ENCODE measurements at places on chromosomes 5 and 9.

DNA sequence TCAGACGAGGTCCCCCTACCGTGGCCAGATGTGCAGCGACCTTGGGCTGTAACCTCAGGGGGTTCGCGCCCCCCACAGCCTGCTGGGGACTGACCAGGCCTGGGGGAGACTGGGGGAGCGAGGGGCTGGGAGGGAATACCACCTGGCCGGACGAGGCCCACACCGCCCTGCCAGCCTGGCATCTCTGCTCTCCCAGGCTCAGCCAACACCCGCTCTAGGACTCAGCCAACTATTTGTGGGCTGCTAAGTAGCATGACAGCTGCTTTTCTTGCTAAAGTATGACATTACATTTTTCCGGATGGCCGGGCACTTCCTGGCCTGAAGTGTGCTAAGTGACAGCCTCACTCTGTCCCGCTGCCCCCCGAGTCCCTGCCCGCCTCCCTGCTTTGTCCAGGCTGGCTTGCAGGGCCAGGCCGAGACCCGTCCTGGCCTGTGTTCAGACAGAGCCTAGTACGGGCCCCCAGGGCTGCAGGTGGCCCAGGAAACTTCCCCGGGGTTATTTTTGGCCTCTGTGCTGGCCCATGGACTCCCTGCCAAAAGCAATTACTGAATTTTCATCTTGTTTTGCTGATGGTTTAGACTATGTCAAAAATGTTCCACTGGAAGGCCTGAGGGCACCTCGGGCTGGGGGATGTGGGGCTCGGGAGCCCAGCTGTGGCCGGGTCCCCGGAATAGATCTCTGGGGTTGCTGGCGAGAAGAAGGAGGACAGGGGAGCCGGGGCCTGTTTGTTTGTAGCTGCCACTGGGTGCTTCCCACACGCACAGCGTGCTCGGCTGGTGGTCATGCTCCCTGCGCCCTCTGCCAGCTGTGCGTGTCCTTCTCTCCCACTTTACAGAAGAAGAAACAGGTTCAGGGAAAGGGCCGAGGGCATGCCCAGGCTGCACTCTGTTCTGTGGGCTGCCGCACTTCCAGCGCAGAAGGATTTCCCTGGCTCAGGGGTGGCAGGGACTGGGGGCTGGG, 13.4 kb upstream of the SLC2A6 start:
- peak; percentile 45 for DNase-seq

DNA sequence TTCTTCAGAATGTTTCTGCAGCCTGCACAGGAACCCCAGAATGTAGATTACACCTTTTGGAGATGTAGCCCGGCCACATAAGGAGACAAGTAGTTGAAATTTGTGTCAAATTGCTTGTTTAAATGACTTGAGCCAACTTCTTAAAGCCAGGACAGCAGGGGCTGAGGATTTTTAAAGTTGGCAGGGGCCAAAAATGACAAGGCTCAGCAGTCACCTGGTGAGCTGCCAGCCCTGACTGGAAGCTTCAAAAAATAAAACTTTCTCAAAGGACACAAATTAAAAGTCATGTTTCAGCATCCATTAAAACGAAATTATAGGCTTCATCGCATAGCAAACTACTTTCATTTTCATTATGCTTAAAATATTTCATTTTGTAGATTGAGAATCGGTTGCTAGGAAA, 340.3 kb upstream of the WWC1 start:
- no peak for DNase-seq

DNA sequence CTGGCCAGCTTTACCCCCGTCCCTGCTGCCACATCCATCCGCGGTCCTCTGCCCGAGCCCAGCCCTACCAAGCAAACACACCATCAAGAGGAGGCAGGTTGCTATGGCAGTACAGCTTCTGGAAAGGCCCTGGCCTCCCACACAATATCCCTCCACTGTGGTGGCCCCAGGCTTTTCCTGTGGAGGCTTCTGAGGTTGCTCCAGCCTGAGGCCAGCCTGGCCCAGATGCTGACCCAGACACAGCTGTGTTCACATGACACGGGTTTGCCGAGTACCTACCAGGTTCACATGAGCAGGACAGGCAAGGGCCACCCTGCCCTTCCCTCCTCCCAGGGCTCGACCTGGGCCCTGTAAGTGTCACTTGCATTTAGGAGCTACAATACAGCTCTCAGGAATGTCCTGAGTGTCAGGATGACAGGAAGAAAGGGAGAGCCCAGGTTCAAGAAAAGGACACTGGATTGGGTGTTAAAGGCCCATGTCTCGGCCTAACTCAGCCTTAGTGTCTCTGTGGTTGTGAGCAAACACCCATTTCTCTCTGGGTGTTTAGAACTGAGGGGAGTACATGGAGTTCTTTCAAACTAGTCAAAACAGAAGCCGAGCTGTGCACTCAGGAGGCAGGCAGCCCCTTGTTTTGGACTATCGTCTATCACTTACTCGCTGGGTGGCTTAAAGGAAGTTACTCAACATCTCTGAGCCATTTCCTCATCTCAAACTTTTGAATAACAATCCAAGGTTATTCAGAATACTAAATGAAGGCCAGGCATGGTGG, 40.2 kb downstream of the NAIF1 start:
- DNase-seq = no peak

DNA sequence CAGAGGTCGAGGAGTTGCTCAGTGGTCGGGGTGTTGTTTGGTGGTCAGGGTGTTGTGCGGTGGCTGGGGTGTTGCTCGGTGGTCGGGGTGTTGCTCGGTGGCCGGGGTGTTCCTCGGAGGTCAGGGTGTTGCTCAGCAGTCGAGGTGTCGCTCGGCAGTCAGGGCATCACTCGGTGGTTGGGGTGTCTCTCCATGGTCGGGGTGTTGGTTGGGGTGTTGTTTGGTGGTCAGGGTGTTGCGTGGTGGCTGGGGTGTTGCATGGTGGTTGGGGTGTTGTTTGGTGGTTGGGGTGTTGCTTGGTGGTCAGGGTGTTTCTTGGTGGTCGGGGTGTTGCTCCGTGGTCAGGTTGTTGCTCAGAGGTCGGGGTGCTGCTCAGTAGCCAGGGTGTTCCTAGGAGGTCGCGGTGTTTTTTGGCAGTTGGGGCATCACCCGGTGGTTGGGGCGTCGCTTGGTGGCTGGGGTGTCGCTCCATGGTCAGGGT, 11.0 kb upstream of the GPSM1 start:
- DNase-seq = no peak

- no peak for DNase-seq
These were observed 52.9 kb downstream of the ZNF462 start for GRCh38 chr9:106915851-106916250.

GRCh38 chr5:134555890-134556311, 30.4 kb downstream of the JADE2 start:
- peak; percentile 93 for DNase-seq

- DNase-seq = no peak
These were observed 79.6 kb downstream of the CYFIP2 start for GRCh38 chr5:157345485-157345884.

GRCh38 chr5:45261125-45261524, 435.1 kb downstream of the HCN1 start:
- DNase-seq = no peak

DNA sequence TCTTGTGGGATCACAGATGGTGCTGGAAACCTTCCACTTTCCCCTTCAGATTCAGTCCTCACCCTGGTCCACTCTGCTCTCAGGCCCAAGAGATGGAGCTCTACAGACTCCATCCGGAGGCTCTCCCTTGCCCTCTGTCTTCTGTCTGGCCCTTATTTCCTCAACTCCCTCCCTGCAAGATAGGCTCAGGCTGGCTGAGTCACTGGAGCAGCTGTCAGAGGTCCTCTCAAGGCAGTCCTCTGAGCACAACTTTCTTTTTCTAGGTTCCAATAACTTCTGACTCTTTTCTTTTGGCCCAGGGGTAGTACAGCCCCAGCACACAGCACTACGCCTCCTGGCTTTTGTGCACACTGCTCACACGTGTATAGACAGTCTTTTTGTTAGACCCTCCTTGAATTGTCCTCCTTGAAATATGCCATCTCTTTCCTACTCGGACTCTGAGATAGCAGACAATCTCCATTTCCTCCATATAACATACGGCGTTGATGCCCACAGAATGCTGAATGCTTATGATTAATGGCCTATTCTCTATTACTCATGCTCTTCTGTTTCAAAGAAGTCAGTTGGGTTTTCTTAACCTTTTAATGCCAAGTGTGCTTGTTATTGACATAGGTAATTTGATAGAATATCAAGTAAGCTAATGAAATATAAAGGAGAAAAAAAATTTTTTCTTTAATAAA, 193.1 kb downstream of the SLC12A2 start:
- no peak for DNase-seq

DNA sequence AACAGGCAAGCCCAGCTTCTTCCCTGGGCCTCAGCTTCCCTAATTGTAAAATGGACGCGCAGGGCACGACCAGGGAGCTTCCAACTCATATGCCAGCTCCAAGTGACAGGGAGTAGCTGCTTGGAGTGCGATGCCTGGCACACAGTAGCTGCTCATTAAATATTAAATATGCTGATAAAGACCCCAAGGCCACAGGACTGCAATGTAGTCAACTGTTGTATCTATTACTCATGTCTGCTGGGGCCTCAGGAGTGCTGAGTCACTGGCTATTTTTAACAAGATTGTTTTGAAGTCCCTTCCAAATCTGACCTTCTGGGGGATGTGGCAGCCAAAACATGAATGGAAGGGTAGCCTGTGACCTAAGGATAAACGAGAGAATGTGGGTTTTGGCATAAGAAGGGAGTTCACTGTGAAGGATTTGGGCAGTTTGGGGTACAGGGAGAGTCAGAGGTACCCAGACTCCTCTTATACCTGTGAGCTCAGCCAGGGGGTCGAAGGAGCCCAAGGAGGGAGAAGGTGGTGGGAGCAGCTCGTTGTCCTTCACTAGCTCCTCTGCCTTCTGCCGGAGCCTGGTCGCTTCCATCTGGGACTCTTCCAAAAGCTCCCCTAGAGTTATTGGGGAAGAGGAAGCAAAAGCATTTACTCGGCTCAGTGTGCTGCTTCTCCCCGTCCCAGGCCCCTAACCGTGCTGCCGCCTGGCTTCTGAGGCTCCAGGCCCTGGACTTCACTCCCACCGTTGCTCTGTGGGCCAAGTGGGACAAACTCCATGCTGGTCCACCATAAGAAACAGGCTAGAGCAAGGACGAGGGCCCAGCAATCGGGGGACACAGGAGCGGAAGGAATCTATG, 17.5 kb downstream of the TNIP1 start:
- DNase-seq = peak; percentile 54

DNA sequence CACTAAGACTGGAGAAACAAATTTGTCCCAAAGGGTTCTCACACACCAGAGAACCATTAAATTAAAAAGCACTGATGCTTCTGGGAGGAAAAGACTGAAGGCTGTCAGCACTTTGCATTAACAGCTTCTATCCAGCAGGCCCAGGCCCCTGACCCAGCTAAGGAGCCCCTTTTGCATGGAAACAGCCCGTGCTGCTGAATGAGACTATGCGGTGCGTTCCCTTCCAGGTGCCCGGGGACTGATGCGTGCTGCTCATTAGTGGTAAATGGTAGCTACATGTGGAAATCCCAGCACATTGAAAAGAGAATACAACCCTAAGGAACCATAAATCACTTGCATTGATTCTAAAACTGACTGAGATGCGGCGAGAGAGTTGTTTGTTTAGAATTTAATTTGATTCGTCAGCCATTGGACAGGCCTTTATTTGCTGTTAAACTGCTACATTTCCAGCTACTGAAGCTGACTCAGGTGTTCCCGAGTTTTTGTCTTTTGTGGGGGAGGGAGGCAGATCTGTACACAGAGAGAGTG, 351.0 kb upstream of the SLC24A2 start:
- DNase-seq = no peak

DNA sequence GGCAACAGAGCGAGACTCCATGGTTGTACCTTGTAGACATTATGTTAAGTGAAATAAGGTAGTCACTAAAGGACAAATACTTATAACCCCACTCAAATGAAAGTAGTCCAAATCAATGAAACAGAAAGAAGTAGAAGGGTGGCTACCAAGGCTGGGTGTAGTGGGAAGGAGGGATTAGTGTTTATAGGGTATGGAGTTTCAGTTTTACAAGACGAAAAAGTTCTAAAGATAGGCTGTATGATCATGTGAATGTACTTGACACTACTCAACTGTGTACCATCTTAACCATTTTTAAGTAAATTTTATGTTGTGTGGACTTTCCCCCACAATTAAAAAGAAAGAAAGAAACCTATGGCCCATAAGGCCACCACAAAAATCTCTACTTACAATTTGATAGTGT, 32.2 kb downstream of the ALDH7A1 start:
- no peak for DNase-seq

Measured in RWPE1 (cell line).